A172 (cell line): ENCODE measurements at places on chromosomes 2 and 18. TPM values are rescaled to one million over a fixed set of nuclear protein-coding genes. Genes with fewer than 3 reads are reported as not detected.

The NYAP2 gene
- total RNA-seq, result not detected in 2 replicates

The IL1F10 gene
- not detected in 2 replicates for total RNA-seq

The HTRA2 gene
- 58.0 and 70.3 TPM in 2 replicates for total RNA-seq

The AQP12B gene
- not detected in 2 replicates for total RNA-seq

The CCDC195 gene
- total RNA-seq, result not detected in 2 replicates

The C2orf66 gene
- total RNA-seq, result 0.26 TPM in 1 of 2 replicates, not detected in the other
